ENCODE measurements at places on chromosomes 6 and 20. TPM values are rescaled to one million over a fixed set of nuclear protein-coding genes. Genes with fewer than 3 reads are reported as not detected.

GRCh38 chr20:41218466-41218865 lies 81.1 kb downstream of the PLCG1 start:
- H3K4me3 ChIP-seq, result no peak overlapping the region
- H3K27ac ChIP-seq, result no peak overlapping the region
- no peaks in the 10 kb centered on the region for H3K27me3 ChIP-seq
- no peak for DNase-seq
- H3K36me3 ChIP-seq, result no peaks in the 10 kb centered on the region

GRCh38 chr20:45626540-45626939 lies 3.0 kb upstream of the WFDC10A start:
- H3K4me1 ChIP-seq, result peaks cover 4% of the 10 kb centered on the region
- no peak overlapping the region for H3K27ac ChIP-seq
- no peak for DNase-seq
- H3K27me3 ChIP-seq, result peaks cover 25% of the 10 kb centered on the region
- H3K4me3 ChIP-seq, result no peak overlapping the region

Gene ZNF831
- total RNA-seq, result not detected

- DNase-seq, result no peak
- H3K36me3 ChIP-seq, result no peaks in the 10 kb centered on the region
- no peaks in the 10 kb centered on the region for H3K27me3 ChIP-seq
- H3K4me1 ChIP-seq, result no peaks in the 10 kb centered on the region
Measured at GRCh38 chr6:149461670-149462069, 23.1 kb downstream of the ZC3H12D start.

- no peak overlapping the region for H3K4me3 ChIP-seq
- no peaks in the 10 kb centered on the region for H3K36me3 ChIP-seq
- H3K27me3 ChIP-seq, result peaks cover 24% of the 10 kb centered on the region
- H3K4me1 ChIP-seq, result no peaks in the 10 kb centered on the region
- DNase-seq, result no peak
Measured at GRCh38 chr6:85005494-85005893, 241.1 kb upstream of the TBX18 start.

- DNase-seq, result no peak
- H3K4me1 ChIP-seq, result no peaks in the 10 kb centered on the region
- H3K27ac ChIP-seq, result no peak overlapping the region
- no peak overlapping the region for H3K4me3 ChIP-seq
- no peaks in the 10 kb centered on the region for H3K36me3 ChIP-seq
Measured at GRCh38 chr20:52461582-52461981, 270.0 kb upstream of the ZFP64 start.

Gene KHDC3L
- total RNA-seq, result not detected

DNA sequence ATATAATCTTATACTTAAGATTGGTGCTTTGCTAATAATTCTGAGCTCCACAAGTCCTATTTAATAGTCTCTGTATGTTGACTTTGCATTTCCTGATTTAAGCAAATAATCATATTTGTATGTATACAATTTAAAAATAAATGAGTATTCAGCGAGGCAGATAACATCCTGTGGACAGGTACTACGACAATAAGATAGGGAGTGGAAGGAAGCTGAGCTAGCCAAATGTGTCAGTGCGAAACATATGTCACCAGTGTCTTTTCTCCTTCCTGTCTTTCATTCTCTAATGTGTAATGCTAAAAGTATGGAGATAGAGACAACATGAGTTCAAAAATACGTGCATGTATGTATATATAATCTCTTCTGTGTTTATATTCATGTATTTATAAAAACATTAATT lies 359.6 kb upstream of the KCNQ5 start:
- H3K4me1 ChIP-seq, result no peaks in the 10 kb centered on the region
- no peak for DNase-seq
- no peak overlapping the region for H3K4me3 ChIP-seq
- H3K36me3 ChIP-seq, result no peaks in the 10 kb centered on the region
- no peak overlapping the region for H3K27ac ChIP-seq
- H3K27me3 ChIP-seq, result no peaks in the 10 kb centered on the region

DNA sequence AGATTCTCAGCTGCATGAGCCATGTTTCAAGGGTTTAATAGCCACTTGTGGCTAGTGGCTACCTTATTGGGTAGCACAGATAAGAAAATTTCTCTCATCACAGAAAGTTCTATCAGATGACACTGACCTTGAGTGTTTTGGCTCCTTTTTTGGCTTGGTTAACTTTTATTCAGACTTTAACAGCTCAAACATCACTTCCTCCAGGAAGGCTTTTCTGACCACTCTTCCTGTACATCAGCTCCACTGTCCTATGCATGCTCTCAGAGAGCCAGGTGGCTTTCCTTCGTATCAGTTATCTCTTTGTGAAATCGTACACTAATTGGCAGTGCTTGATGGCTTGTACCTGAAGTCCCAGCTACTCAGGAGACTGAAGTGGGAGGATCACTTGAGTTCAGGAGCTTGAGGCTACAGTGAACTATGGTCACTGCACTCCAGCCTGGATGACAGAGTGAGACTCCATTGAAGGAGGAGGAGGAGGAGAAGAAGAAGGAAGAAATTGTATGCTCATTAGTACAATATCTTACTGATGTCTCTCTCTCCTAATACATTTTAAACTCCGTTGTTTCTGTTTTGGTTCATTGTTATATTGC lies 10.7 kb downstream of the MAFB start:
- no peak overlapping the region for H3K27ac ChIP-seq
- peaks cover 94% of the 10 kb centered on the region for H3K27me3 ChIP-seq

Gene SRSF12
- 1.7 TPM for total RNA-seq

DNA sequence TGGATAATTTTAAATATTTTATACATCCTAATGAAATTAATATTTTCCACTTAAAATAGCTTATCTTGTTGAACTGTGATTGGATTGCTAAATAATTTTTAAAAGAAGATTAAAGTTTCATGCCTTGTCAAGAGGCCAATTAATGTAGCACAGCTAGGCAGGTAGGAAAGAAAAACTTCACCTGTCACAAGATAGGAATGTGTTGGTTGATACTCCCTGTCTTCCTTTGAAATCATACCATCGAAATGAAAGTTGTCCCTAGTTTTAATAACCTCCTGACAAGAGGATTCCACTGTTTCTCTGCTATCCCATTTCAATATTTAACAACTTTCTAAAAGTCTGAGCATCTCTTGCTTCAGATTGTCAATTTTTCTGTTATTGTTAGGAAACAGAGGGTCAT lies 80.8 kb downstream of the BMP6 start:
- H3K4me3 ChIP-seq, result no peak overlapping the region
- H3K4me1 ChIP-seq, result no peaks in the 10 kb centered on the region
- H3K27ac ChIP-seq, result no peak overlapping the region
- H3K27me3 ChIP-seq, result peaks cover 32% of the 10 kb centered on the region
- no peaks in the 10 kb centered on the region for H3K36me3 ChIP-seq

- no peaks in the 10 kb centered on the region for H3K27me3 ChIP-seq
- no peak overlapping the region for H3K27ac ChIP-seq
- no peaks in the 10 kb centered on the region for H3K4me1 ChIP-seq
Measured at GRCh38 chr20:56634307-56634706, 5.2 kb downstream of the TFAP2C start.

- DNase-seq, result peak; percentile 83
- no peaks in the 10 kb centered on the region for H3K27me3 ChIP-seq
- H3K4me1 ChIP-seq, result peaks cover 10% of the 10 kb centered on the region
- H3K4me3 ChIP-seq, result peak overlapping the region; percentile 57
- peak overlapping the region; percentile 91 for H3K27ac ChIP-seq
Measured at GRCh38 chr6:27650620-27651370, 177.9 kb upstream of the ZNF184 start.

- no peak overlapping the region for H3K27ac ChIP-seq
- H3K36me3 ChIP-seq, result no peaks in the 10 kb centered on the region
Measured at GRCh38 chr6:3569816-3570215, 113.0 kb upstream of the SLC22A23 start.

Gene TREM2
- not detected for total RNA-seq

Gene MOXD1
- total RNA-seq, result 13.2 TPM

- H3K27ac ChIP-seq, result no peak overlapping the region
- DNase-seq, result no peak
- peaks cover under 1% of the 10 kb centered on the region for H3K36me3 ChIP-seq
- no peak overlapping the region for H3K4me3 ChIP-seq
- no peaks in the 10 kb centered on the region for H3K27me3 ChIP-seq
Measured at GRCh38 chr20:40997116-40997515, 31.5 kb upstream of the TOP1 start.

Gene SLPI
- total RNA-seq, result 446 TPM

DNA sequence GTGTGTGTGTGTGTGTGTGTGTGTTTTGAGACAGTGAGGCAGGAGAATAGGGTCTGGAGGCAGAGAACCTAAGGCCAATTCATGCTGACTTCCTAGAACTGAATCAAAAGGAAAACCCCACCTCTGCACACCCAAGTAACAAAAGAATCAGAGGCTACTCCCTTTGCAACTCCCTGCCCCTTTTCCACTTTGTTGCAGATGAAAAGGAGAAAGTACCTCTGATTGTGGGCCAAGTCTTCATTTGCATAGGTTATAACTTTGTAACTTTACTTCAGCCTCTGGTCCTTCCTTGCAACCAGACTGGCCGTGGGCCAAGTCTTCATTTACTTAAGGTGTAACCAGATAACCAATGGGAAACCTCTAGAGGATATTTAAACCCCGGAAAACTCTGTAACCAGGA lies 168.8 kb downstream of the EYA2 start:
- DNase-seq, result peak; percentile 82
- no peaks in the 10 kb centered on the region for H3K36me3 ChIP-seq
- no peak overlapping the region for H3K4me3 ChIP-seq

DNA sequence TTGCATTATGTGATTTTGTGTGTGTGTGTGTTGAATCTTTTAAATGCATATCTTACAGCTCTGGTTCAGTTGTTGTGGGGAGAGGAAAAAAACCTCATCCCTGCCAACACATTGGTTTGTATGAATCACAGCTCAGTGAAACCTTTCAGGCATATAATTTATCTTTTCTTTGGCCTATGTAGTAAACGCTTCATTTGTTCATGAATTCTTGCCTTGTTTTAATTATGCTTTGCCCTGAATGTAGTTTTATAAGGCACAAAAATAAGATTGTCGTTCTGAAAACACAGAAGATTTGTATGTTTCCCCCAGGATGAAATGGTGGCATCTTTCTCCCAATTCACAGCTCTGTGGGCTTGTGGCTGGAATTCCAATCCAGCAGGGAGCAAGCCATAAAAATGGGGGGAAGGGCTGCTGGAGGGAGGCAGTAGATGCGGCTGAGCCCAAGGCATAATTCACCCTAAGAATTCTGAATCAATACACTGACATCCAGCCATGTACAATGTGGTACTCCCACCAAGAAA lies 45.1 kb downstream of the BCAS1 start:
- H3K4me3 ChIP-seq, result no peak overlapping the region
- H3K4me1 ChIP-seq, result no peaks in the 10 kb centered on the region
- no peak overlapping the region for H3K27ac ChIP-seq
- no peak for DNase-seq
- no peaks in the 10 kb centered on the region for H3K36me3 ChIP-seq
- H3K27me3 ChIP-seq, result peaks cover 28% of the 10 kb centered on the region

DNA sequence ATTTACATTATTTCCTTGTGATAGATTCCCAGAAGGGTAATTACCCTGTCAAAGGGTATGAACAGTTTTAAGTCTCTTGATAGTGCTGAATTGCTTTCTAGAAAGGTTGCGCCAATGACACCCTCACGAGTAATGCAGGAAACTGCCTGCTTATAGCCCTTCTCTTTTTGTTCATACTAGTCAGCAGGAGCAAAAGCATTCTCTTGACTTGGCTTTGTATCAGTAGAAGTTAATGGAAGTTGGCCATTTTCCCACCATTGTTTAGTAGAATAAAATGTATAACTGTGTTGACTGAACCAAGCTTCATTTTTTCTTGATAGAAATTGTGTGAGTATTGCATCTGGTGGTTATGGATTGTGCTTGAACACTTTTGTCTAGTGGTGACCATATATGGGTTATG lies 100.1 kb downstream of the FARS2 start:
- no peak overlapping the region for H3K4me3 ChIP-seq
- no peak for DNase-seq
- no peaks in the 10 kb centered on the region for H3K27me3 ChIP-seq
- H3K36me3 ChIP-seq, result no peaks in the 10 kb centered on the region
- H3K4me1 ChIP-seq, result peaks cover 8% of the 10 kb centered on the region
- H3K27ac ChIP-seq, result no peak overlapping the region

DNA sequence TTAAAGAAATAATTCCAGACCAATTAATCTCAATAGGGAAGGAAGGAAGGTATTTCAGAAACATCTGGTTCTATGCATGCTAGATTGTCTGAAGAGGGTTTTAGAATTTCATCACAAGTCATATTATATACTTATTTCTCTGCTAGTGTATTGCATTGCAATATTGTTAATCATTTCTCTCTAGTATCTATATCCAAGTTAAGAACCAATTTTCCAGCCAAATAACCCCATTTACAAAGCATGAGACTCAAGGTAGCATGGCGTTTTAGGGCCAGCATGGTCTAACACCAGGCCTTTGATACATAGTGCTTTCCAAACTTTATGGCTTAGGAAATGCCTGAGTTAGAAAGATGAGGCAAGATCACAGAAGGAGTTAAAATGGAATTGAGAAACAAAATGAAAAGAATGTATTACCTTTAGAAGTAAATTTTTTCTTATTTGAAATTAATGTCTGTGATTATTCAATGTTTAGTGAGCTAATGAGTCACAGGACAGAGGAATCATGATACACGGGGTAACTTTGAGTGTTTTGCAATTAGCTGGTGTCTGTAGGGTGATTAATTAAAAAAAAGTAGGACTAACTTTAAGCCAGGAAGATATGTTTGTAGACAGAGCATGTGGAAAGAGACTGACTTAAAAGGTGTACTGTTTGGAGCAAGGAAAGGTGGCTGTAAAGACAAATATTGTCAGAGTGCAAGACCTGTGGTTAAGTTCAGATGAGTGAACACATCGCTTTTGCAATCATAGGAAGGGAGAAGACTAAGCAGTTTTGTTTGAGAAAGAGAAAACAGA lies 1006.2 kb upstream of the CITED2 start:
- H3K4me3 ChIP-seq, result no peak overlapping the region
- no peak overlapping the region for H3K27ac ChIP-seq
- no peaks in the 10 kb centered on the region for H3K27me3 ChIP-seq
- H3K4me1 ChIP-seq, result peaks cover 13% of the 10 kb centered on the region
- H3K36me3 ChIP-seq, result no peaks in the 10 kb centered on the region
- no peak for DNase-seq

Gene ZNF292
- 44.6 TPM for total RNA-seq

GRCh38 chr20:48826883-48827771 lies 672 bp downstream of the PREX1 start:
- H3K27ac ChIP-seq, result no peak overlapping the region
- H3K27me3 ChIP-seq, result peaks cover 32% of the 10 kb centered on the region
- no peak for DNase-seq
- peaks cover 7% of the 10 kb centered on the region for H3K36me3 ChIP-seq
- H3K4me3 ChIP-seq, result peak overlapping the region; percentile 31

GRCh38 chr6:118371955-118372354 lies 176.1 kb upstream of the PLN start:
- H3K27me3 ChIP-seq, result peaks cover 16% of the 10 kb centered on the region
- H3K27ac ChIP-seq, result no peak overlapping the region
- H3K4me1 ChIP-seq, result no peaks in the 10 kb centered on the region

Gene FOXA2
- total RNA-seq, result 1.1 TPM

Gene RFX6
- not detected for total RNA-seq

DNA sequence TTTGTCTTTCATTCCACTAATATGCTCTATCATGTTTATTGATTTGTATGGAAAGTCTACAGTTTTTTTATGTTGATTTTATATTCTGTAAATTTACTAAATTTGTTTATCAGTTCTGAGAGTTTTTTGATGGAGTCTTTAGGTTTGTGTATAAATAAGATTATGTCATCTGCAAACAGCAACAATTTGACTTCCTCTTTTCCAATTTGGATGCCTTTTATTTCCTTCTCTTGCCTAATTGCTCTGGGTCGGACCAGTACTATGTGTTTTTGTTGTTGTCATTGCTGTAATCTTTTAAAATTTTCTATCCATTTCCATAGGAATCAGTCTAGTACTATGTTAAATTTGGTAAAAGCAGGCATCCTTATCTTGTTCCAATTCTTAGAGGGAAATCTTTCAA lies 31.5 kb upstream of the POLR1H start:
- no peak for DNase-seq
- H3K27me3 ChIP-seq, result no peaks in the 10 kb centered on the region
- no peak overlapping the region for H3K4me3 ChIP-seq
- no peaks in the 10 kb centered on the region for H3K4me1 ChIP-seq

Gene ISM1
- not detected for total RNA-seq
